Osteoblast (primary cell): ENCODE measurements at places on chromosomes 5 and 9. TPM values are rescaled to one million over a fixed set of nuclear protein-coding genes. Genes with fewer than 3 reads are reported as not detected.

DNA sequence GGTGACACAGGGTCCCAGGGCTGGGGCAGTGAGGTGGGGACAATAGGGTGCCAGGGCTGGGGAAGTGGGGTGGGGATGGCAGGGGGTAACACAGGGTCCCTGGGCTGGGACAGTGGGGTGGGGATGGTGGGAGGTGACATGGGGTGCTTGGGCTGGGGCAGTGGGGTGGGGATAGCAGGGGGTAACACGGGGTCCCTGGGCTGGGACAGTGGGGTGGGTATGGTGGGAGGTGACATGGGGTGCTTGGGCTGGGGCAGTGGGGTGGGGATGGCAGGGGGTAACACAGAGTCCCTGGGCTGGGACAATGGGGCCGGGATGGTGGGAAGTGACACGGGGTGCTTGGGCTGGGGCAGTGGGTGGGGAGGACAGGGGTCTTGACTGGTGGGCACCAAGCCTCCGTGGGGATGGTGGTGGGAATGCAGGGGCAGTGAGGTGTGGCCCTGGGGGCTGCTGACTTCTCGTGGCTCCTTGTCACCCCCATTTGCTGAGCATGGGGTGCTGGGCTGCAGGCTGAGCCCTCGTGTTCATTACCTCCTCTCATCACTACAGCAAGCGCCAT lies 41.7 kb downstream of the OLFM1 start:
- no peak for DNase-seq

Gene SLC6A3
- not detected in 2 replicates for total RNA-seq

- no peak for DNase-seq
These were observed 16.8 kb upstream of the PRLR start for GRCh38 chr5:35246900-35247647.

GRCh38 chr9:126439402-126439765 lies 112.8 kb downstream of the MVB12B start:
- DNase-seq: peak; percentile 95

DNA sequence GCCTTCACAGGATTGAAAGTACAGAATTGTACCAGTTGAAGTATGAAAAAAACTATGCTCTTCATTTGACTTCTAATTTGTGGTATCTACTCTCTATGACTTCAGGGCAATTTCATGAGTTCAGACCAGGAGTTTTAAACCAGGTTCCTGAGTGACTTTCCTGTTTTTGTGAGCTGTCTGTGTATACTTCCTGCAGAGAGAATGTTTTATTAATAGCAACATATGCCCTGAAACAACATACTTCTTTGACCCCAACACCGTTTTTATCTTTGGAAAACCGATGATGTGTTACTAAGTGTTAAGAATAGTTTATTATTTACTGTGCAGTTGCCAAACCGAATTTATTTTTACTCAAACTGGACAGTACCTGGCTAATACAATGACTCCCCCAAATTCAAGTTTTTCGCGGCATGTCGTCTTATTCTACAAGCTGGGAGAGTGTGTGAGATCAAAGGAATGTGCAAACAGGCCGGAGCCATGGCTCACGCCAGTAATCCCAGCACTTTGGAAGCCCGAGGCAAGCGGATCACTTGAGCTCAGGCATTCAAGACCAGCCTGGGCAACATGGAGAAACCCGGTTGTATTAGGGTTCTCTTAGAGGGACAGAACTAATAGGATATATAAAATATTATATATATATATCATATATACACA lies 58.7 kb upstream of the ERBIN start:
- DNase-seq: no peak

Gene ADAMTS19
- total RNA-seq: not detected in 2 replicates

DNA sequence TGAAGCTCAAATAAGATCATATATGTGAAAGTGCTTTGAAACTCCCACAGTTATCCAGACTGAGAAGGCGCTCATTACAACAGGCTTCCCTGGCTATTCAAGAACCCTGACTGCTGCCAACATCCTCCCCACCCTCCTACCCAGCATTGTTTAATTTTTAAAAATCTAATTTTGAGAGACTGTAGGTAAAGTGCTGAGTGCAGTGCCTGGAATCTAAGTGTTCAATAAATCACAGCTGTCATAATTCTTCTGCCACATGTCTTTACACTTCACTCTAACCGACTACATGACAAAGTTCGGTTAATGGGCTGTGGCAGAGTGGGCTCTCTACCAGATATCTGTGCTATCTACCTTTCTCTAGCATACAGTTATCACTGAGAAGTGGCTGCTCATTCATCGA lies 255.6 kb upstream of the C9orf72 start:
- no peak for DNase-seq

Gene SV2C
- total RNA-seq: not detected in 2 replicates

DNA sequence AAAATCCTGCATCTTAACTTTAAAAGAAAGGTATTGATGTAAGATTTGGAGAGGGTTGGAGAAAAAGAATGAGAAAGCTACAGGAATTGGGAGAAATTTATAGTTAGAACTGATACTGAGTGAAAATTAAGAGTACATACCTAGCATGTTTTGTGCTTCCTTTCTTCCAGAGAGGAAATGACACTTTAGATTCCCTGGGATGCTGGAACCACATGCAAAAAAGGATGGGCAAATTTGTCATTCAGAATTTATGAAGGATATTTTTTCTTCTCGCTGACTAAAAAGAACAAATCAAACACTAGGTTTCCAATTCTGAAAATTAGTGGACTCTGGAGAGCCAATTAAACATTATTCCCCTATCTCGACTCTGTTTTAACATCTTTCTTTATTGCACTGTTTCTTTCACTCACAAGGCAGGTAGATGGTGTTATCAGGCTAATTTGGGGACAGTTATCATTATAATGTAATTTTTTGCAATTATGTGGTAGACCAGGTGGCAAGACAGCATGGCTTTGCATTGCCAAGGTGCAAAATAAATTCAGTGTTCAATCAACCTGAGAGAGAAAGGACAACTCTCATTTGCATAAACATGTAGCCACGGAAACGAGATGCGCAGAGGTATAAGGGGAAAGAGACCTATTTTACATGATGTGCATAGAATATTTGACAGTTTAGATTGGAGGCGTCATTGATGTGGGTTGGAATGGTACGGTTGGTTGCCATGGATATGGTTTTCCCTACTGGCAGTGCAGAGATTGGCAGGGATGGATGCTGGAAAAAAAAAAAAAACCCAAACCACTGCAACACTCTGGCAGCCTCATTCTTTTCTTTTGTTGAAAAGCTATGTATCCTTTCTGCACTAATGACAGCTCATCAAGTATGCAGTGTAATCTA lies 320.4 kb upstream of the CCNH start:
- no peak for DNase-seq
